Stimulated activated CD8-positive, alpha-beta memory T cell treated with anti-CD3 and anti-CD28 coated beads, Interleukin-4, amount 100 ng/mL, for 24 hours (primary cell): ENCODE measurements at places on chromosomes 12 and 14.

DNA sequence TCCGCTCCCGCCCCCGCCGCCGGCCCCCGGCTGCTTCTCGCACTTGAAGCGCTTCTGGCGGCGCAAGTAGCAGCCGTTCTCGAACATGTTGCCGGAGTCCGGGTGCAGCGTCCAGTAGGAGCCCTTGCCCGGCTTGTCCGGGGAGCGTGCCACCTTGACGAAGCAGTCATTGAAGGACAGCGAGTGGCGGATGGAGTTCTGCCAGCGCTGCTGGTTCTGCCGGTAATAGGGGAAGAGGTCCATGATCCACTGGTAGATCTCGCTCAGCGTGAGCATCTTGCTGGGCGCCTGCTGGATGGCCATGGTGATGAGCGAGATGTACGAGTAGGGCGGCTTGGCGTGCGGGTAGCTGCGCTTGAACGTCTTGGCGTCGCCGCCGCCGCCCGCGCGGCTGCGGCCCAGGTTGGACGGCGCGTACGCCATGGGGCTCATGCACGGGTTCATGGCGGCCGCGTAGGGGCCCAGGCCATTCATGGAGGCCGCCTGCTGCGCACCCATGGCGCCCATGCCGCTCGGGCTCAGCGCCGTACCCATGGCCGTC is 3.0 kb downstream of the FOXA1 start:
- DNase-seq, result no peak

DNA sequence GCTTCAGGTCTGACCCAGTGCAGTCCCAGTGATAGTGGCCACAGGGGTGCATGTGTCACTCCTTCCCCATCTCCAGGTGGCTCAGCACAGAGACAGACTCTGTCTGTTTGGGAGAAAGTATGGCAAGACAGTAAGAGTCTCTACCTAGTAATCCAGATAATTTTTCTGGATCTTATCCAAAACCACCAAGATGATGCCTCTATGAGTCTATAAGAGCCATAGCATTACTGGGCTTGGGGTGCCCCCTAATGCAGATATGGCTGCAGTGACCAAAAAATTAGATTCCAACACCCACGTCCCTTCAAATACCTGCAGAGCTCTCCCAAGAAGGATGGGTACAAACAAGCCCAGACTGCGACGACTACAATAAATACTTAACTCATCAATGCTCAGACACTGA is 123.8 kb downstream of the GRIP1 start:
- no peak for DNase-seq

GRCh38 chr12:74983917-74984316 is 225.7 kb downstream of the KCNC2 start:
- DNase-seq, result no peak

DNA sequence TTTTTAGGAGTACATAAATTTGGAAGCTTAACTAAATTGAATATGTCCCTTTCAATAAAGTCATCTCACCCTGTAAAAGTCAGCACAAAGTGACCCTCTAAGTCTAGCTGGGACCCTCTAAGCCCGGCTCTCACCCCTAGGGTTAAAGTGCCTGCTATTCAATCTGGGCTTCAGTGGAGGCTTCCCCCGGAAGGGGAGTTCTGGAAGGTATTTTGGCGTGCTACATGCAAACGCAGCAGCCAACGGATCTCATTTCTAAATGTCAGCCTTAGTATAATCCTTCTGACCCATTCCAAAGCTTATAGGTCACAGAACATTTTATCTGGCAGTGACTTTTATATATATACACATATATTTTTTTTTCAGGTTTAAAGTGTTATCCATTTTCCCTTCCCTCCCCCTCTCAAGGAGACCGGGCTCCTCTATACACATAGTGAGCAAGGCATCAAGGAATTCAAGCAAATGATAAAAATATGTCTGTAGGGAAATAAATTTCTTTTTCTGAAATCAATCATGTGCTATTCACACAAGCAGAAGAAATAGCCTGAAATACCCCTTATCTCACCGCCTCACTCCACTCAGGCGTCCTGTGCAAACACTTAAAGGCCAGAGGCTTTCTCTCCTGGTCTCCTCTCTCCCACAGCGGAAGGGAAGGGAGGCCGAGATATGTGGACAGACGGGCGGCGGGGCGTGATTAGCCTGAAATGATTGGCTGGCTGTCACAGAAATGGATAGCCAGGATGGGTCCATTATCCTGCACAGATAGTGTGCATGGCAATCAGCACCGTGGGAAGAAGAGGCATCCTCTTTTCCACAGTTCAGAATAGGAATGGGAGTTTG is 301.7 kb downstream of the GALC start:
- no peak for DNase-seq

GRCh38 chr14:83568141-83568540 is 1961.8 kb upstream of the FLRT2 start:
- DNase-seq, result no peak

DNA sequence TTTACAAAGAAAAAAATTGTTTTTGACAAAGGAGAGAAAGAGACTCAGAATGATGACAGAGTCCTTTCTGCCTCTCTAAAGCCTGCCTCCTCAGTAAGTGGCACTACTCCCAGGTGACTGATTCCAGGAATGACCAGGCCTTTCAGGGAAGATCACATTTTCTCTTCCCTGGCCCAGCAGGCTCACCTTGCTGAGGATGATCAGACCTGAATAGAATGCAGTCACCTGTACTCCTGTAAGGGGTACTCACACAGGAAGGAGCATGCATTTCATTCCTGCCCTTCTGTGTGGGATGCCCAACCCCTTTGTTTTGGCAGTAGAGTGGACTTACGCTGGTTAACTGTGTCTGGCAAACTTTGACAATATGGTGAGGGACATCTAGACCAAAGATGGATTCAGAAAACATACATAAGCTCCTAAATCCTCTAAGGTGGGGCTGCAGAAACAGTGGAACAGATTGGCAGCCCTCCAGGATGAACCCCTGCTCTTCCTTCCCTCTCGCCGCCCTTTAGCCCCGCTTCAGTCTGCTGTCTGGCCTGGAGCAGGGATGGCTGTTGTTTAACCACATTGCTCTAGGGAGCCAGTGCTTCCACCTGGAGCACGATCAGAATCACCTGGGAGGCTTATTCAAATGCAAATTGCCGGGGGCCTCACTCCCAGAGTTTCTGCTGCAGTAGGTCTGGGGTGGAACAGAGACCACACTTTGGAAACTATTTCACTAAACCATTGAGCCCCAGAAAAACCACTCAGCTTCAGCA is 29.8 kb downstream of the ERG28 start:
- no peak for DNase-seq

GRCh38 chr12:43267818-43268217 is 284.2 kb downstream of the ADAMTS20 start:
- DNase-seq, result no peak

GRCh38 chr12:99063182-99063581 is 418.1 kb downstream of the APAF1 start:
- DNase-seq, result no peak

DNA sequence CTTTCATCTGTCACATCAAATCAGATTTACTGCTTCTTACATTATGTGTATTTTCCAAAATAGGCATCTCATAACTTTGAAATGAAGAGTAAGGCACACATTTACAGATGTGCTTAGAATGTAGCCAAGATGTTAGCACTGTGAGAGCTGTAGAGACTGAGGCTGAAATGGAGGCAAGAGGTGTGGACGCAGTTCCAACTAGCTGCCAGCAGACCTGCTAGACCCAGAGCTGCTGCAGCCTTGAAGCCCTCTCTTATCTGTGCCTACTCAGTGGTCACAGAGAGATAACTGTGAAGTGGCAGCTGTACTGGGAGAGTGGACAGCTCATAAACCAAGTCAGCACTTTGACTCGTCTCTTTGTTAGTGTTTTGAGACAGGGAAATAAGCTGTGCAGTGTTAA is 470.9 kb downstream of the CCER1 start:
- no peak for DNase-seq

GRCh38 chr14:49986343-49987014 is 93.6 kb downstream of the ARF6 start:
- no peak for DNase-seq

DNA sequence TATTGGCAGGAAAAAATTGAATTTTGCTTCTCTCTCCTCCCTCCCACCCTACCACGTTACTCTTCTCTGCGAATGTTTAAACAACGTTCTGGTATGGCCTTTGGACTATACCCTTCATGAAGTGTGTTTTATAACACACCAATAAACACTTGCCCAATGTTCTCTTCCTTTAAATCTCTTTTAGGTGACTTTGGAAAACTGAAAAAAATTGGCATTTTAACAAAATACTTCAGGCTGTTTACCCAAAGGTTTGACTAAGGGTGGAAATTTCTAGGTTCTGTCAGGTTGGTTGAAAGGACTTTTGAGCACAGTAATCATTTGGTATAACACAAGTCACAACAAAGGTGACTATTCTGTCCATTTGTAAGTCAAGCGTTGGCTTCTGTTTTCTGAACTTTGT is 446.8 kb downstream of the AEBP2 start:
- no peak for DNase-seq

GRCh38 chr12:114152890-114153289 is 186.8 kb upstream of the RBM19 start:
- no peak for DNase-seq

GRCh38 chr12:4858386-4858785 is 51.3 kb upstream of the KCNA1 start:
- no peak for DNase-seq

- DNase-seq, result no peak
Observed at GRCh38 chr12:66744956-66745383, 66.1 kb upstream of the GRIP1 start.
